ENCODE measurements at places on chromosomes 7 and 10.

- no peak for DNase-seq
Observed at GRCh38 chr10:56881218-56881617, 520.2 kb upstream of the ZWINT start.

DNA sequence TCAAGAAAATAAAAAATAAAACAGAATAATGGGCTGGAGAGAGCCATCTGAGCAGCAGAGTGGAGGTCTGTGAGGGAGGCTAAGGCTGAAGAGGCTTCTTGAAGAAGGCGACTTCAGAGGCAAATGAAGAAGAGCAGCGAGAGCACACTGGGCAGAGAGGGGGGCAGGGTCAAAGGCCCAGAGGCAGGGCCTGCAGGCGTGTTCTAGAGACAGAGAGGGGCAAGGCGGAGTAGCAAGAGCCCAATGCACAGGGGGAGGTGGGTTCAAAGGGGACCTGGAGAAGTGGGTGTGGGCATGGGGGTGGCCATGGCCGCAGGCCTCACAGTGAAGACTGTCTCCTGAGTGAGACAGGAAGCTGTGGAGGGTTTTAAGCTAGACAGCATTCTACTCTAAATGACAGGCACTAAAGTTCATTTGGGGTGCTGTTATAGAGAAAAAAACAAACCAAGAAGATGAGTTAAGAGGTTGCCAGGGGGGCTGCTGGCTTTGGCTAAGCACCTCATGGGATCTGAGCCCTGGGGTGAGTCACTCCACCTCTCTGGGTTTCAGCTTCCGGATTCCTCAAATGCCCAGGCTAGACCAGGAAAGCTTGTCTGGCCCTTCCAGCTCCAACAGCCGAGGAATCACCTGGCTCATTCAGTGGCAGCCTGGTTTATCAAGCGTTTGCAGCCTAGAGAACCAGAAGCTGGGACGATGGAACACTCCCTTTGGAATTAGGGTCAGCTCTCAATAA is 81.7 kb downstream of the DLG5 start:
- DNase-seq: peak; percentile 72

- DNase-seq: no peak
Observed at GRCh38 chr7:2200584-2200980, 32.2 kb downstream of the MAD1L1 start.

GRCh38 chr10:86107131-86107530 is 259.5 kb downstream of the GRID1 start:
- no peak for DNase-seq

DNA sequence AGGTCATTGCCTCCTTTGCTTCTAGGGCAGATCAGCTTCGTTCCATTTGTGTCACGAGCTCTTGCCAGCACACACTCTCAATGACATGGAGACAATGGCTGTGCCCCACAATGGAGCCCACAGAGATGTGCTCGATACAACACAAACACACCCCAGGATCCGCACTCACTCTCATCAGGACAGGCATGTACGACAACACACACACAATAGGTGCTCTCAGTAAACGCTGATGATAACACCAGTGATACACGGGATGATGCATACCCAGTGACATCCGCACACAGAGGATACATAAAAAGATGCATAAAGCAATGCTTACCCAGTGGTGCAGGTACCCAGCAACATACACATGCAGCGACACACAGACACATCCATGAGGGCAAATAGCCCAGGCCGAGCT is 61.2 kb upstream of the LBX1 start:
- no peak for DNase-seq

GRCh38 chr10:25687521-25687920 is 246.5 kb upstream of the MYO3A start:
- no peak for DNase-seq

All from Peyer's patch (tissue), 4 donors.